ENCODE measurements at places on chromosomes 1 and 21. TPM values are rescaled to one million over a fixed set of nuclear protein-coding genes. Genes with fewer than 3 reads are reported as not detected.

S100A7A gene
- total RNA-seq, result not detected

NECTIN4 gene
- 0.66 TPM for total RNA-seq

FGR gene
- total RNA-seq, result 8.4 TPM

- no peak for DNase-seq
Observed at GRCh38 chr1:15543589-15544568, 17.2 kb downstream of the DNAJC16 start.

DNA sequence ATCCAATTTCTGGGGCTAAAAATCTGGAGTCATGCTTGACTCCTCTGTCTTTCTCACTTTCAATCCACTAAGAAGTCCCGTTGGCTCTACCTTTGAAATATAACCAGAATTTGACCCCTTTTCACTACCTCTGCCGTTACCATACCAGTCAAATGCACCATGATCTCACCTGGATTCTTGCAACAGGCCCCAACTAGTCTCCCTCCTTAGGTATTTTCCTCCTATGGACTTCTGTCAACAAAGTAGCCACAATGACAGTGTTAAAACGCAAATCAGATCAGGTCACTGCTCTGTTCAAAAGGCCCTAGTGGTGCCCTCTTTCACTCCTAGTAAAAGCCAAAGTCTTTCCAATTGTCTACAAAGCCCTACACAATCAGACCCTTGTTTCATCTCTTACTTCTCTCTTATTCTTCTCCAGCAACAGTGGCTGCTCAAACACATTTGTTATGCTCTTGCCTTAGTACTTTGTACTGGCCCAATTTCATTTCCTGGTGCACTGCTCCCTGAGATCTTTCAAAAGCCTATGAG is 35.7 kb upstream of the AGL start:
- DNase-seq, result no peak

- DNase-seq, result no peak
Observed at GRCh38 chr1:1861339-1861730, 29.6 kb downstream of the GNB1 start.

- no peak for DNase-seq
Observed at GRCh38 chr1:181208967-181209366, 120.5 kb downstream of the IER5 start.

GRCh38 chr1:33099290-33100118 is 18.6 kb downstream of the AZIN2 start:
- peak; percentile 78 for DNase-seq

GRCh38 chr1:117565076-117565556 is 40.7 kb upstream of the TENT5C start:
- no peak for DNase-seq

- DNase-seq, result no peak
Observed at GRCh38 chr1:27507960-27508665, 18.1 kb upstream of the WASF2 start.

All from thymus (tissue), 14 donors.